Upper lobe of left lung (tissue), 6 donors: ENCODE measurements at places on chromosomes 7 and 10. TPM values are rescaled to one million over a fixed set of nuclear protein-coding genes. Genes with fewer than 3 reads are reported as not detected.

The EN2 gene
- total RNA-seq = not detected

The EBF3 gene
- not detected for total RNA-seq

The KNDC1 gene
- total RNA-seq = 30.3 TPM

The VSTM2A gene
- not detected for total RNA-seq

- DNase-seq = no peak
- H3K36me3 ChIP-seq = no peaks in the 10 kb centered on the region
- no peak overlapping the region for H3K27ac ChIP-seq
- no peak overlapping the region for H3K4me3 ChIP-seq
- H3K4me1 ChIP-seq = no peaks in the 10 kb centered on the region
- H3K27me3 ChIP-seq = no peaks in the 10 kb centered on the region
Measured at GRCh38 chr7:15816835-15817426, 130.4 kb upstream of the MEOX2 start.

DNA sequence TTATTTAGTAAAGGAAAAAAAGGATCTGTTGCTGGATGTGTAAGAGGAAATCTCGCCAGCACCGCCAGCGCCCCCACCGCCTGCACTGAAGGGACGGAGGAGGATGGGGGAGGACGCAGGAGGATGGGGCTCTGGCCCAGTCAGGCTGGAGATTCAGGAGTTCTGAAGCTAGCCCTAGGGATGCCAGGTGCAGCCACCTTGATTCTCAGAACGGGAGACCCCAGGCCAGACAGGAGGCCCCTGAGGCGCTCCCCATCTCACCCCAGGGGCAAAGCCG, 1.3 kb downstream of the CAMK2B start:
- DNase-seq = no peak
- H3K4me1 ChIP-seq = peaks cover 4% of the 10 kb centered on the region
- H3K27ac ChIP-seq = no peak overlapping the region
- no peak overlapping the region for H3K4me3 ChIP-seq

GRCh38 chr7:81883801-81884393, 114.0 kb upstream of the HGF start:
- H3K4me1 ChIP-seq = peaks cover 3% of the 10 kb centered on the region
- no peak for DNase-seq
- no peak overlapping the region for H3K27ac ChIP-seq
- no peaks in the 10 kb centered on the region for H3K27me3 ChIP-seq

GRCh38 chr7:48681006-48681405, 243.3 kb upstream of the CDC14C start:
- no peaks in the 10 kb centered on the region for H3K36me3 ChIP-seq
- DNase-seq = no peak
- no peak overlapping the region for H3K4me3 ChIP-seq
- H3K4me1 ChIP-seq = no peaks in the 10 kb centered on the region
- no peak overlapping the region for H3K27ac ChIP-seq

DNA sequence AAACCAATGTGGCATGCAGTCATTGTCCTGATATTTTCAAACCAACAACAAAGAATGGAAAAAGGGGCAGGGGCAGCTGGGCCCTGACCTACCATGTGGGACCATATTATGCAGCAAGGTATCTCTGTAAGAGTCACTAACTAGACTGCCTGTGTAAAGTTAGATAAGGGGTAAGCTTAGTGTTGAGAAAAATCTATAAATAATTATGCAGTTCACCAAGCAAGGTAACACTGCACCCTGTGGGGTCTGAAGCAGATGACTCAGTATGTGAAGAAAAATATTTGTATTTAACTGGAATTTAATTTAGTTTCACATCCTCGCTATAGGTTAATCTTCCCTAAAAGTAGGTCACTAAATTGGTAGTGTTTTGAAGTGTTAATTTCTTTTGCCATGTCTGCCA, 99.3 kb downstream of the PPP1R3A start:
- no peaks in the 10 kb centered on the region for H3K36me3 ChIP-seq
- no peak for DNase-seq
- no peaks in the 10 kb centered on the region for H3K4me1 ChIP-seq
- no peak overlapping the region for H3K4me3 ChIP-seq
- no peaks in the 10 kb centered on the region for H3K27me3 ChIP-seq

- no peaks in the 10 kb centered on the region for H3K36me3 ChIP-seq
- DNase-seq = no peak
- no peak overlapping the region for H3K4me3 ChIP-seq
- H3K4me1 ChIP-seq = no peaks in the 10 kb centered on the region
- no peaks in the 10 kb centered on the region for H3K27me3 ChIP-seq
- no peak overlapping the region for H3K27ac ChIP-seq
Measured at GRCh38 chr7:21927693-21928092, 18.0 kb downstream of the CDCA7L start.

- no peaks in the 10 kb centered on the region for H3K27me3 ChIP-seq
- H3K27ac ChIP-seq = no peak overlapping the region
- no peak overlapping the region for H3K4me3 ChIP-seq
- peaks cover 5% of the 10 kb centered on the region for H3K36me3 ChIP-seq
- DNase-seq = no peak
Measured at GRCh38 chr10:72414642-72415041, 59.9 kb upstream of the DNAJB12 start.

- H3K4me3 ChIP-seq = no peak overlapping the region
- H3K27me3 ChIP-seq = no peaks in the 10 kb centered on the region
Measured at GRCh38 chr7:136049818-136050461, 72.8 kb upstream of the MTPN start.

GRCh38 chr10:84537447-84537931, 209.1 kb downstream of the CCSER2 start:
- H3K27me3 ChIP-seq = no peaks in the 10 kb centered on the region
- H3K36me3 ChIP-seq = no peaks in the 10 kb centered on the region
- DNase-seq = peak; percentile 45
- H3K4me3 ChIP-seq = no peak overlapping the region

DNA sequence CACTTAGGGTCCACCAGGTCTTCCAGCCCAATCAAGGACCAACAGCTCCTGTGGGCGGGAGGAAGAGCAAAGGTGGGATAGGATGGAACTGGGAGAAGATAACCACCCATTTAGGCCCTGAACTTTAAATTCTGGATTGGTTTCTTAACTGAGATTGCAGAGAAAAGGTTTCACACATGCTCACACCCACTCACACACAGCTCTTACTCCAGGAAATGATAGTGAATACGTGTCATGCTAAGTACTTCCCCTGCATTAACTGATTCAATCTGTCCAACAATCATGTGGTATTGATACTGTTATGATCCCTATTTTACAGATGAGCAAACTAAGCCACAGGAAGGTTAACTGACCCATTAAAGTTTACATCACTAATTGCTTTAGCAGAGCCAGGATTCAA, 4.6 kb upstream of the CYP3A4 start:
- no peaks in the 10 kb centered on the region for H3K36me3 ChIP-seq
- no peak overlapping the region for H3K4me3 ChIP-seq

DNA sequence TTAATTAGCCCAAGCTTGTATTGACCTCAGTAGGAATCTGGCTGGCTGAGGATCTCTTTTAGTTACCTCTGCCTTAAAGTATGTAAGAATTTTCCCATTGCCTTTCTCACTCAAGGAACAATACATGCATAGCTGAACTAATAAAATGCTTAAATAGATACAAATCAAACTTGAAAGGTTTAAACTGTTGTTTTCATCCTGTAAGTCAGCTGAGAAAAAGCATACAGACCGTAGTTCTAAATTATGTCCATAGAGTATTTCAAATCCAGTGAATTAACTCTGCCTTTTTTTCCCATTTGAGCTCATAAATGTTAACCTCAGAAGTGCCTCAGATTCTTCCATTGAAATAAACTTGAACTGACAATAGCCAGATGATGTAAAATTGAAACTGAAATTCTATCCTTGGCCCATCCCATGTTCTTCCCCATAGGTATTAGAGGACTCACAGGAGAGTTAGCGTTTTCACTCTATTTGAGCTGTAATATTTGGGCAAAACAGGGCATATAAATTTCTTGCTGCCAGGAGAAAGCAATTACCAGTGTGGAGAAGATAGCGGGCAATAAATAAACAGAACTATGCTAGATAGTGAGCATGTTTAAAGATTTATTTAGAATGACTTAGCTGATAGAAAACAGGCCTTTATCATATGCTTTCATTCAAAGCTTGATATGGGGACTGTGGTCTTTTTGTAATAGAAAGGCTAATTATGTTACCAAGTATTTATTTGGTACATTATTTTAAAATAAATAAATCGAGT, 163.7 kb downstream of the WNT2 start:
- H3K27me3 ChIP-seq = no peaks in the 10 kb centered on the region
- H3K36me3 ChIP-seq = no peaks in the 10 kb centered on the region
- H3K4me1 ChIP-seq = peaks cover 12% of the 10 kb centered on the region
- H3K4me3 ChIP-seq = no peak overlapping the region

DNA sequence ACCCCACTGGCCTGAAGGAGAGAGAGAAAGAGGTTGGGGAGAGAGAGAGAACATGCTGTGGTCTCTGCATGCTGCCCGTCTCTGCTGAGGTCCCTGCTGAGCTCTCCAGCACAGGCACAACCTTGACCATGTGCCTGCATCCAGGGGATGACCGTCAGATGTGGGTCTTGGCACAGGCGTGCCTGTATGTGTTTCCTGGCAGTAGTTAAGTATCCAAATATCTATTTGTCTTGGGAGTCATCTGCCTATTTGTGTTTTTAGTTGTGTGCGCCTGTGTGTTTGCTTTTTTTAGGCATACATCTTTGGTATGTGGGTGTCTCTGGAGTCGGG, 1.9 kb upstream of the UNC5B start:
- no peak overlapping the region for H3K27ac ChIP-seq
- H3K4me1 ChIP-seq = peaks cover 20% of the 10 kb centered on the region
- no peak overlapping the region for H3K4me3 ChIP-seq

- no peaks in the 10 kb centered on the region for H3K36me3 ChIP-seq
- no peaks in the 10 kb centered on the region for H3K27me3 ChIP-seq
- H3K4me3 ChIP-seq = no peak overlapping the region
Measured at GRCh38 chr10:21458126-21458871, 67.2 kb downstream of the SKIDA1 start.

DNA sequence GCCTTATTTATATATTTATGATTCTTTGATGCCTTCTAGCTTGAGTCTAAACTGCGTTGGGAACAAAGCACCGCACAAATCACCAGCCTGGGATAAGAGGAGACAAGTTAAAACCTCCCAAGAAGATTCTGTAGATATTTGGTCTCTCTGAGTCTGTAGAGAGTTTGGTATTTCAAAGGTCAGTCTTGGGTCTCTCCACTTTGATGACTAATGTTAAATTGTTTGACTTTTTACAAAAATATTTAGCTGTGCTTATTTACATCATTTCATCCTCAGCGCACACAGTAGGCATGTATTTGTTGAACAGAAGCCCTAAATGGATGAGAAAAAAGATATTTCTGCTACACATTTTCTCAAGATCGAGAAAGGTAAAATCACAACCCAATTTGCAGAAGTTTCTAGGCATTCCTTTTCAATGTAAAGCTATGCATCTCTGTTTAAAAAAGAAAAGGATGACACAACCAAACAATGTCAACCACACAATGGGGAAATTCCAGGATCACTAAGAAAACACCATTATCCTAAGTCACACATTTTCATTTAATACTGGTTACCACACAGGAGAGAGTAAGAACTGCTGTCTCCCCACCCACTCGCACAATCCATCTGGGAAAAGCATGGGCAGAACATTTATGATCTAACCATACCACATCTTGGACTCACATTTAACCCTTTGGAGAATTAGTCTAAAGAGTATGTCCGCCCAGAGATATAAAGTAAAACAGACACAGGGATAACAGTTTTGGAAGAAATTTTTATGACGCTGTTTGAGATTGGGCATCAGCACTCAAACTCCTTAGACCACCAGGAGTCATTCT, 4.4 kb downstream of the CDK6 start:
- H3K27ac ChIP-seq = peak overlapping the region; percentile 86
- DNase-seq = no peak
- no peaks in the 10 kb centered on the region for H3K27me3 ChIP-seq

DNA sequence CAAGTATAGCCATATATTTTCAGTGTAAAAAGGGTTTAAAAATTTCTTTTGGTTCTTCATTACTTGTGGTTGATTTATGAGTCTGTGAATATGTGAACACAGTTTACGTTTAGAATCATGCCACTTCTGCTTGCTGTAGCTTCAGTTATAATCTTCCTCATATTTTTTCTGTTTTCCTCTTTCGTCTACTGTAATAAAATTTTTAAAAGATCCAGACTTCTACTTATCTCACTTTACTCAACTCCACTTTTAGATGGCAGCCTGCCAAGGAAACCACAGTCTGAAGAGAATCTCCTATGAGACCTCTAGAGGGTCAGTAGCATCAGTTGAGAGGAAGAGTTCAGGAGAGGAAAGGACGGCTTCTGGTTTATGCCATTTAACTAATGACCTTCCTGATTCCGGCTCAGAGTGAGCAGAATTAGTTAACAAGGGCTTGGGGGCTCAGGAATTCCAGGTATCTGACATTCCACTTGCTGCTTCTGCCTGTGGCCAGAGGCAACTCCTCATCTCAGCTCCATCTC, 21.4 kb downstream of the CREB5 start:
- no peak for DNase-seq
- no peaks in the 10 kb centered on the region for H3K4me1 ChIP-seq
- no peaks in the 10 kb centered on the region for H3K27me3 ChIP-seq
- H3K27ac ChIP-seq = no peak overlapping the region

GRCh38 chr10:98516352-98516751, 69.6 kb upstream of the HPS1 start:
- DNase-seq = no peak
- H3K4me3 ChIP-seq = no peak overlapping the region
- H3K27ac ChIP-seq = no peak overlapping the region
- H3K27me3 ChIP-seq = no peaks in the 10 kb centered on the region
- H3K36me3 ChIP-seq = no peaks in the 10 kb centered on the region

DNA sequence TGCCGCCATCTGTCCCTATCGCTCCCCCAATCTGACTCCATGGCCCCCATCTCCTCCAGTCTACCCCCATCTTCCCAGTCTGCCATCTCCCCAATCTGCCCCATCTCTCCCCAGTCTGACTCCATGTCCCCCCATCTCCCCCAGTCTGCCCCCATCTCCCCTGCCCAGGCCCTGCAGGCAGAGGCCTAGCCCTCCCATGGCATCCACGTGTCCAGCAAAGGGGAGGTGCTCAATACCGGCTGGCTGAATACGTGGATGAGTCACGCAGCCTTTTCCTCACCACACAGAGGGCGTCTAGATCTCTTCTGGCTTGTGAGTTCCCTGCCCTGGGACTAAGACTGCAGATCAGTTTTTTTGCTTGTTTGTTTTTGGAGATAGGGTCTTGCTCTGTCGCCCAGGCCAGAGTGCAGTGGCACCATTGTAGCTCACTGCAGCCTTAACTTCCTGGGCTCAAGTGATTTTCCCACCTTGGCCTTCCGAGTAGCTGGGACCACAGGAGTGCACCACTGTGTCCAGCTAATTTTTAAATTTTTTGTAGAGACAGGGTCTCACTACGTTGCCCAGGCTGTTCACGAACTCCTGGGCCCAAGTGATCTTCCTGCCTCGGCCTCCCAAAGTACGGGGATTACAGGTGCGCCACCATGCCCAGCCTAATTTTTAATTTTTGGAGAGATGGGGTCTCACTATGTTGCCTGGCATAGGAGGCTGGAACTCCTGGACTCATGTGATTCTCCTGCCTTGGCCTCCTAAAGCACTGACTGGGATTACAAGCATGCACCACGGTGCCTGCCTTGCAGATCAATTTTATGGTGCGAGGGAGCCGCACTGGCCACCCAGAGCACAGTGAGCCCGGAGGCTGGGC, 15.3 kb upstream of the GPR146 start:
- no peaks in the 10 kb centered on the region for H3K36me3 ChIP-seq
- H3K27ac ChIP-seq = peak overlapping the region; percentile 87
- H3K4me1 ChIP-seq = peaks cover 31% of the 10 kb centered on the region
- peak overlapping the region; percentile 81 for H3K4me3 ChIP-seq
